Activated T-cell treated with anti-CD3 and anti-CD28 coated beads for 1 hour (primary cell): ENCODE measurements at places on chromosomes 13 and 19.

- no peak for DNase-seq
Observed at GRCh38 chr13:99407906-99408702, 93.2 kb upstream of the TM9SF2 start.

DNA sequence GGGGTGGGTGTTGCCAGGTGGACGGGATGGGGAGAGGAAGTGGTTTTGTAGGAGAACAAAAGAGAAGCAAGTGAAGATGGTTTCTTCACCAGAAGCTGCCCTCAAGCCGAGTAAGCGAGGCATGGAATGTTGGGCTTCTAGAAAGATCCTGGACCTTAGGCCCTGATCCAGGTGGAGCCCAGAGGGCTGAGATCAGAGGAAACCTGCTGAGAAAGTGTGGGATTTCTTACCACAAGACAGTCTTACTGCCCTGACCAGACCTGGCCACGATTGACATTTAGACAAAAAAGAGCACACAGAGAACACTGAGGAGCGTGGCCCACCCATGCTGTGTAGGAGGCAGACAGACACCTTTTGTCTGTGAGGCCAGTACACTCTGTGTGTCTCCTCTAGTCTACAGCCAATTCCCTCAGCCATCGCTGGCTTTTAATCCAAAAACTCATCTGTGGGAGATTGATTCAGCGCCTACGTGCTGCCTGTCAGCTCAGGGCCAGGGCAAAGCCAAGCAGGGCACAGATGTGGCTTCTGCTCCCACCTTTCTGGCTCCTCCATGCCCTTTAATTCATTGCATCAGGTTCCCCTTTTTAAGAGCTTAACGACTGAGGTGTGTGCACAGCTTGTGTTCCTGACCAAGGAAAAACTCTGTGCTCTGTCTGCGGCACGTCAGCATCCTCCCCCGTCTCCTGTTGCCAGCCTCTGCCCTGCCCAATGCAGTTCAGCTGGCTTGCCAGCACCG is 123.3 kb downstream of the AKAP11 start:
- no peak for DNase-seq

GRCh38 chr19:46834121-46834520 is 16.5 kb downstream of the AP2S1 start:
- DNase-seq, result no peak

- no peak for DNase-seq
Observed at GRCh38 chr13:24747248-24748060, 16.5 kb upstream of the RNF17 start.

DNA sequence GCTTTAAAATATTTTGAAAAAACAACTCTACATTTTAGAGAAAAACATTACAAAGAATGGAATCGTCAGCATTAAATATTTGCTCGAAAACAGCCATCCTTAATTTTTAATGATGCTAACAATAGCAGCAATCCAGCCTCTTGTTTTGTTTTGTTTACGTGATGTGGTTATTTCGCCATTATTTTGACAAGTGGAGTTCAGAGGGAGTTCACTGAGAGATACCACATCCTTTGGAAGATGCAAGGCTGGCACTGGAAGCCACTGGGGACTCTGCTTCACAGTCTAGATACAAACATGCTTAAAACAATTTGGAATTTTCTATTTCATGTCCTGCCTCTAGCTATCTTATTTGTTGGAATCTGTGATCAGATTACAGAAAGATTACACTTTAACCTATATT is 556.3 kb downstream of the PCDH17 start:
- DNase-seq, result no peak

DNA sequence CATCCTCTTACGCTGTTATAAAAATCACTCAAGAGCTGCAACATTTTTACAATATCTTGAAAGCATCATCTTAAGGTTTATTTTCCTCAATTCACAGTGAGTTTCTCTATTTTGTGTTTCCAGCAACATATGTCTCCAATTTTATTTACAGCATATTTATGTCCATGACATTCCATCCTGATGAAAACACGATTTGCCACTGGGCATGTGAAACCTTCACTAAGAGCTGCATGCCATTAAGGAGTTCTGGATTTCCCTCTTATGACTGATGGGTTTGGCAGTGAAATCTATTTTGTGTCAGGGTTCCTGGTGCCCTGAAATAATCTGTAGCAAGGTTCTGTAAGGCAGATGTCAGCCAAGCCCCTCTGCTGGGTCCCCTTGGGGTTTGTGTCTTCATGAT is 527.6 kb upstream of the KLF12 start:
- no peak for DNase-seq

- DNase-seq, result no peak
Observed at GRCh38 chr19:11480715-11481533, at the start of gene ELAVL3. Gene ELAVL3, minus strand, starts transcription at chr19:11481046. Its CDS starts 438 bp downstream, at chr19:11480608.

DNA sequence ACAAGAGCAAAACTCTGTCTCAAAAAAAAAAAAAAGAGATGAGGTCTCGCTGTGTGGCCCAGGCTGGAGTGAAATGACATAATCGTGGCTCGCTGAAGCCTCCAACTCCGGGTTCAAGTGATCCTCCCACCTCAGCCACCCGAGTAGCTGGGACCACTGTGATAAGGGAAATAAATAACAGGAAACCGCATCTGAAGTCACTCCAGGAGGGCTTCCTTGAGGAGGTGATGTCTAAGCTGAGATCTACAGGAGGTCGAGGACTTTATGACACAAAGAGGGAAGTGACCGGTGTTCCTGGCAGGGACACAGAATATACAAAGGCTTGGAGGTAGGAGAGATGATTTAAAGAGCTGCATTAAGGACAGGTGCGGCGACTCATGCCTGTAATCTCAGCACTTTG is 8.9 kb upstream of the NR2F6 start:
- DNase-seq, result no peak

- DNase-seq, result peak; percentile 10
Observed at GRCh38 chr19:16778796-16779411, 50.3 kb upstream of the SIN3B start.

DNA sequence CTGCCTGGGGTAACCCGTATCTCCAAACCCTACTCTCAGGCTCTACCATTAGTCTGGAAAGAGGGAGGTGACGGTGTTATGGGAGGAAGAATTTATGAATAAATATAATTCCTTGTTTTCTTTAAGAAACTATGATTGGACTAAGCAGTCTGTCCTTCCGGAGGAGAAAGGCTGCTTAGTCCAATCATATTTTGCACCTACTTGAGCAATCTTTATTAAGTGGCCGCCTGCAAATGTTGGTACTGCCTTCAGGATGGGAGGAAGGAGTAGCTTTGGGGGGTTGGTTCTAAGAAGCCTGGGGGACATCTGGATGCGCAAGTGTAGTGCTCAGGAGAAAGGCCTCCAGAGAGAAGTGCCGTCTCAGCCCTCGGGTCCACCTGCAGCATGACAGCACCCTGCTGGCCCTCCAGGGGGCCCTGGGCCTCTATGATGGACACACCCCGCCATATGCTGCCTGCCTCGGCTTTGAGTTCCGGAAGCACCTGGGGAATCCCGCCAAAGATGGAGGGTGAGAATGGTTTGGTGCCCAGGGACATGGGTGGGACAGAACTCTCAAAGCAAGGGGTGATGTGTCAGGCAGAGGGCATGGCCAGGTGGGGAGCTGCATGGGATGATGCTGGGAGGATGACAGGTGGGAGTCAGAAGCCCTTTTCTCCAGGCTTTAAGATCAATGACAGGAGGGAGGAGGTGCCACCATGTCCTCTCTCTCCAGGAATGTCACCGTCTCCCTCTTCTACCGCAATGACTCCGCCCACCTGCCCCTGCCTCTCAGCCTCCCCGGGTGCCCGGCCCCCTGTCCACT is 4.1 kb downstream of the ACP4 start:
- DNase-seq, result no peak

DNA sequence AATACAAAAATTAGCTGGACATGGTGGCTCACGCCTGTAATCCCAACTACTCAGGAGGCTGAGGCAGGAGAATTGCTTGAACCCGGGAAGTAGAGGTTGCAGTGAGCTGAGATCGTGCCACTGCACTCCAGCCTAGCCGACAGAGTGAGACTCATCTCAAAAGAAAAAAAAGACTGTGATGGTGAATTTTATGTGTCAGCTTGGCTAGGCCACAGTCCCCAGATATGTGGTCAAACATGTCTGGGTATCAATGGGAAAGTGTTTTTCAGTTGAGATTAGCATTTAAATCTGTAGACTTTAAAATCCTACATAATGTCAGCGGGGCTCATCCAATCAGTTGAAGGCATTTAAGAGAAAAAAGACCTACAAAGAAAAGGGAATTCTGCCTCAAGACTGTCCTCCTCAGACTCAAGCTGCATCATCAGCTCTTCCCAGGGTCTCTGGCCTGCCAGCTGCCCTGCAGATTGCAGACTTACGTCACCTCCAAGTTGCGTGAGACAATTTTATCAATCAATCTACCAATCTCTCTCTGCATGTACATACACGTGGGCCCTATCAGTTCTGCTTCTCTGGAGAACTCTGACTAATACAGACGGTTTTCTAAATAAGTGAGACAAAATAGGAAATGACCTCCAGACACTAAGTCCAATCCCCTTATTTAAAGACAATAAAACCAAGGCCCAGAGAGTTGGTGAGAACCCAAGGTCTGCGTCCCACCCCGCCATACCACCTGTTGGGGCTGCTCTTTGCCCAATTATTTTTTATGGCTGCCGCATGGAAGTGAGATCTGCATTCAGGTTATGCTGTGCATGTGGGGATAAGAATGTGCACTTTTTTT is 99.2 kb downstream of the ABCC4 start:
- DNase-seq, result no peak

DNA sequence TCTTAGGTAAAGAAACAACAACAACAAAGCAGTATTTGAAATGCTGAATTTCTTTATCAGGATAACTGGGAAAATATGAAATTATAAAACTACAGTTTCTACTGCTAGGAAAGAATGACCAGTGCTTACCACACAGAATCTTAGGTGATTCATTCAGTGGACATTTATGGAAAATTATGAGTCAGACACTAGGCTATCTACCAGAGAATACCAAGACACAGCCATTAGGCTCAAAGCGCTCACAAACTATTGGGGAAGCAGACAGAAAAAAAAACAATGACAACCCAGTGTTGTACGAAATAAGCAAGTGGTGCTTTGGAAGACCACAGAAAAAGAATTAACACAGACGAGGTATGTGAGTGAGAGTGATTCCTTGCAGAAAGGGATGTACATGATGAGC is 1019.5 kb downstream of the PCDH9 start:
- no peak for DNase-seq

GRCh38 chr13:45678282-45678681 is 23.8 kb upstream of the CBY2 start:
- DNase-seq, result no peak

GRCh38 chr13:73657821-73658540 is 476.2 kb downstream of the KLF12 start:
- DNase-seq, result no peak

GRCh38 chr13:20461481-20461859 is 64.2 kb downstream of the CRYL1 start:
- no peak for DNase-seq

DNA sequence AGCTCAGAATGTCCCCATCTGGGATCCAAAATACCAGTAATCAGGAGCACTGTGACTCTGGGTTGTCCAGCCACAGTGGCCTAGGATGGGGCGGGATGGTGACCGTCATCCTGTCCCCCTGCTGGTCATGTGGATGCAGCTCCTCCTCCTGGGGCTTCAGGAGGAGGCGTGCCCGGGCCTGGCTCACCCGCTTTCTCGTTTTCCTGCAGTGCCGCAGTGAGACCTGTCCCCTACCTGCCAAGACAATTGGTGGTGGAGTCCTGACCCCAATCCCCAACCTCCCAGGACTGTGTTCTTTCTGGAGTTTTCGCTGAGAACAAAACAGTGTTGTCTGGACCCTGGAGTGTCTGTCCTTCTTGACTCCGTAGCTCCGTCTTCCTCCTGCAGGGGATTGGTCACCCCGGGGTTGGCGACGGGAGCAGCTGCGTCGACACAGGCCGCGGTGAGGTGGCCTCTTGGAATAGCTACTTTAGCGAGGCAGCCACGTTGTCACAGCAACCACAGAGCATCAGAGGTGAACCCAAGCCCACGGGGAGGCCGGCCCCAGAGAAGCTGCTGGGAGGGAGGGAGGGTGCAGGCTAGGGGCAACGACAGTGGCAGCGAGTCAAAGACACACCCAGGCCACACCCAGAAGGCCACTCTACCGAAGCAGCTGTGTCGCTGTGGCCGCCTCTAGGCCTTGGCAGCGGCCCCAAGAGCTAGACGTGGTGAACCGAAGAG is 10.2 kb upstream of the EMC10 start:
- no peak for DNase-seq

- DNase-seq, result no peak
Observed at GRCh38 chr13:43196086-43196621, 172.8 kb downstream of the DNAJC15 start.

DNA sequence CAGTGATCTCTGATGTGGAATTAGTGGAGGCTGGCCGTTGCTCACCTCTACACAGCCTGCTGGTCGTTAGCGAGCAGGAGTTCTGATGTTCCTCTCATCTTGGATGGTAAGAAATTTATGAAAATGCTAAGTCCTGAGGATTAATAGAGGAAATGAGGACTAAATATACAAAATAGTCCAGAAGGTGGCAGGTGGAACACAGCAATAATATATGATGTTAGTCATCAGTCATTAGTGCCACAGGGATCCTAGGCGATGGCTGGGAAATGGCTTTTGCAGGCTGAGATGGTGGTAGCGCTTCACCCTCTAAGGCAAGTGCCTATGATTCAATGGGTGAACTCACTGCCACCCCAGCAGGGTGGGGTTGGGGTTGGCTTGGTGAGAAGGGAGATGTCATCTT is 338.6 kb upstream of the TMTC4 start:
- no peak for DNase-seq

DNA sequence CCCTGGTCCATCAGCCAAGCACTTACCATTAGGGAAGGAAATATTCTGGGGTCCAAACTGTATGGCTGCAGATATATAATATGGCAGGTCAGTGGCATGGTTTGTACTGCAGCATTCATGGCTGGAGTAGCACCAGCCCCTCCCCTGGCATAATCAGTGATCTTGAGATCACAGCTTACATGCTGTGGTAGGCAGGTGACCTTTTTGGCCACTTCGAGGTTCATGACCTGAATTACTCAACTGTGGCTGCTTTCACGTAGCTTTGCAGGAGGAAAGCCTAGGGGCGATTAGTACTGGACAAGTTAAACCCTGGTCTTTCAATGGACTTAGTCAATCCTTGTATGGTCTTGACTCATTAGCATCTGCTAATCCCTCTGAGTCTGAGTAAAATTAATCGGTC is 169.8 kb downstream of the SPRY2 start:
- DNase-seq, result no peak

GRCh38 chr13:109998684-109999533 is 212.5 kb upstream of the IRS2 start:
- DNase-seq, result no peak

DNA sequence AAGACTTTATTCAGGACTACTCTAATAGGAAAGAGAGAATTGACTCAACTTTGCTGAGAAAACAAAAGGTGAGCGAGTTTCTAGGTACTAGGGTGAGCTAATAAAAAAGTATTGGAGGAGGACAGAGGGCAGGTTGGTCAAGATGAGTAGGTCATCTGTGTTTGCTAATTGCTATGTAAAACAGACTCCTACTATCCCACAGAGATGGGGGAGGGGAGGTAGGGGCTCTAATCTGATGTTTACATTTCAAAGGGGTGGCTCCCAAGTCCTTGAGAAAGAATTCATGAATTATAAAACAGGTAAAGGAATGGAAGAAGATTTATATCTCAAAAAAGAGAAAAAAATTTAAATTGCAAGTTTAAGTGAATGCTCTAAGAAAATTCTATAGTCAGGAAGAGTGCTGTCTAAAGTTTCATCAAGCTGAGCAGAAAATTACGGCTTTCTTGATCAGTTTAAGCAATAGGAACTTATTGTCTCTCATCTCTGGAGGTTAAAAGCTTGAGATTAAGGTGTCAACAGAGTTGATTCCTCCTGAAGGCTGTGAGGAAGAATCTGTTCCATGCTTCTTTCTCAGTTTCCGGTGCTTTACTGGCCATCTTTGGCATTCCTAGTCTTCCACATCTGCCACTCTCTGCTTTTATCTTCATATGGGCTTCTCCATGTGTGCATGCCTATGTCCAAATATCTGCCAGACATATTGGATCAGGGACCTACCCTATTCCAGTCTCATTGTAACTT is 790.3 kb downstream of the SLITRK5 start:
- DNase-seq, result no peak
